ENCODE measurements at places on chromosomes 3 and 15. TPM values are rescaled to one million over a fixed set of nuclear protein-coding genes. Genes with fewer than 3 reads are reported as not detected.

The NR2F2 gene
- not detected for total RNA-seq

The RAMAC gene
- 27.7 TPM for total RNA-seq

The DPPA2 gene
- not detected for total RNA-seq

The CAMKV gene
- total RNA-seq: not detected

The DAZL gene
- total RNA-seq: not detected

The DGKG gene
- total RNA-seq: 0.50 TPM

The PARP15 gene
- total RNA-seq: 70.0 TPM

The PLA2G4E gene
- not detected for total RNA-seq
